ENCODE measurements at places on chromosomes 3 and 15.

GRCh38 chr3:18474202-18474601, 49.1 kb upstream of the SATB1 start:
- no peak for DNase-seq

DNA sequence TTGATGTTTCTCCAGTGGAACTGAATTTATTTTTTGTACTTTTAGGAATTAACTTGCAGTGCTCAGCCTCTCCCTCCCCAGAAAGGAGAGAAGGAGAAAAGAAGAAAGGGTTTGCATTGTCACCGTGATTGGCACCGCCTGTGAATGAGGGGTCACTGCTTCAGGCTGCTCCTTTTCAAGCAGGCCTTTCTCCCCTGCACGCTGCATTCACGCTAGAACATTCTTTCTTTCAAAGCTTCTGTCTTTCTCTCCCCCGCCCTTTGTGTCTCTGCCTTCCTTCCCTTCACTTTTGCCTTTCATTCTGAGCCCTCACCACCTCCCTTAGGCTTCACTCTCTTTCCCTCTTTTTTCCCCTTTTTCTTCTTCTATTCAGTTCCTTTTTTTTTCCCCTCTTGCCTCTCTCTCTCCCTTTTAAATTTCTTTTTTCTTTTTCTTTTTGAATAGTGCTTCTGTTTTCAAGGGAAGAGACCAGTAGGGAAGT, 42.4 kb downstream of the ZNF710 start:
- no peak for DNase-seq

DNA sequence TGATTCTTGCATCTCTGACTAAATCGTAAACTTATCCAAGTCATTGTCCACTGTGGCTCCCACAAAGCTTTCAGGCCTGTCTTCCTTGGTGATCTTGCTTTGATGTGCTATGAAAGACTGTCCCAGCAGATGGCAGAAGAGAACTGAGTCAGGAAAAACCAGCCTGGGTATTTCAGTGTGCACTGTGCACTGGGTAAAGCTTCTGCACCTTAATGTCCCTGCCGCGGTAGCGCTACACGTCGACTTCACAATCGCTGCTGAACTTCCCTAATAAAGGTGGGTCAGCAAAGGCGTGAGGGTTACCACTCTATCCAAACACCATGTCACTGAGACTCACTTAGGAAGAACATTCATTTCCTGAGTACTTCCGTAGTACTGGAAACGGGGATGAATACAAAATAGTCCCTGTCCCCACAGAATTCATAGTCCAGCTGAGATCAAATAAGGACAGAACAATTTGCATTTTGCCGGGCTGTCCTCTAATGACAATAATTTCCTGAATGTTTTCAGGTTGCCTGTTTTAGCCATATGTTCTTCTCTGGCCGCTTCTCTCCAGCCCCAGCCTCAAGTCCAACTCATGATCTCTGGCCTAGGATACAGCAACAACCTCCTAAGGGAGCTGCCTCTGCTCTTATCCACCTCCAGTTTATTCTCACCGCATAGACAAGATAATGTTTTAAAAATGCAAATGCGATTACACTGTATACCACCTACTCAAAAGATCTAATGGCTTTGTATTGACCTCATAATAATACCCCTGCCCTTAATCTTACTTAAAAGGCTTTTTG, 83.6 kb upstream of the AKAP13 start:
- peak; percentile 81 for DNase-seq

DNA sequence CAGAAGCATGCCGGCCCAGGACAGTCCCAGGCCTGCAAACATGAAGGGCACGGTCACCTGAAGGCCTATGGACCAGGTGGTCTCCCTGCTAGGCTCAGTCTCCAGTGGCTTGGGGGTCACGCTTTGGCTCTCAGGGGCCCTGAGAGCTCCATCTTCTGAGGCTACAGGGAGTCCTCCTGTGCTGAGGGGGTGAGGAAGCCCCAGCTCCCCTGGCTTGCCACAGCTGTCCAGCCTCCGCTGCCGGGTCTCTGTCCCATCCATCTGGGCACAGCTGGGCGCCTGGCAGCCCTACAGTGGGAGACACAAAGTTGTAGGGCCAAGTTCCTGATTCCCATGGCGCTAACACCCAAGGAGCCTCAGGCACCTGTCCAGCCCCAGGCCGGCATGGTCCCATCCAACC, 16.0 kb downstream of the SLC41A3 start:
- DNase-seq: no peak

DNA sequence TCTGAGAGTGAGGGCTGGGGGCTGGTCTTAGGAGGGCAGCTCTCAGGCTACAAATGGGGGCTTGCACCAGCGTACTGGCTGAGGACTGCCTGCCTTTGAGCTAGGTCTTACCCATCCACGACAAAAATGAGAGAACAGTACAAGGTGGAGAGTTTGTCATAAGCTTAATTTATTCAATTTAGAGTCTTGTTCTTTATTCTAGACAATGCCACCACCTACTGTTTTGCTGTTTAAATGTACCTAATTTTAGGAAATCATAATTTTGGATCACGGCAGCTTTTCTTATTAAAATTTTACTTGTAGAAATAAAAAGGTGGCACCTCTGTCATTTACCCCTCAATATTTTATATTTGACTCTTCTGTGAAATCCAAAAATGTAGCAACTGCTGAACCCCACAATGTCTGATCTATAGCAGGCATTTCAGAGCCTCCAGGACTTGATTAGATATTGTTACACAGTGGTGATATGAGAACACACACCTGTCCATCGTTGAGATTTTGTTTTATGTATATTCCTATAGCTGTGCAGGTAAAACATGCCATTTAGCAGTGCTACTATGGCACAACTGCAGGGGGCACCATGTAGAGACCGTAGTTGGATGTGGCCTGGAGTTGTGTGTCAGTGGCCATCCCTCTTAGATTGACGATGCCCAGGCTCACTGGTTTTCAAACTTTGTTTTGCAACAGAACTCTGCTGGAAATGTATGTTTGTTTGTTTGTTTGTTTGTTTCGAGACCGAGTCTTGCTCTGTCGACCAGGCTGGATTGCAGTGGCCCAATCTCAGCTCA, 88.6 kb downstream of the SLCO3A1 start:
- DNase-seq: no peak

DNA sequence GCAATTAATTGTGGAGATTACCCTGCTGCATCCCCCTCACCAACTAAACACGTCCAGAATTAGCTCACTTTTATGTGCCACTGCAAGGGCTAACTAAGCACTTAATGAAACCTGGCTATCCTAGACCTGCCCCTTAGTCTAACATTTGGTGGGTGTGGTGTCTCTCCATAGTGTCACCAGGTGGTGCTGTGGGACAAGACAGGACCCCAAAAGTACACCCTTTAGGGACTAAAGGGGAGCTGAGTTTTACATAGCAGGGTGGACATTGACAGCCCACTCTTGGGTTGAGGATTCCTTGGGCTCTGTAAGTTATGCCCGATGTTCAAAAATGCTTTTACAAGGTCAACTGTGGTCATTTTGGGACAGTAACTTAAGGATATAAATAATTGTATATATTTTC, 5.7 kb downstream of the DUT start:
- no peak for DNase-seq

GRCh38 chr15:42727750-42728381, 9.1 kb downstream of the CDAN1 start:
- no peak for DNase-seq

- DNase-seq: no peak
Measured at GRCh38 chr3:41419809-41420208, 220.5 kb downstream of the CTNNB1 start.

DNA sequence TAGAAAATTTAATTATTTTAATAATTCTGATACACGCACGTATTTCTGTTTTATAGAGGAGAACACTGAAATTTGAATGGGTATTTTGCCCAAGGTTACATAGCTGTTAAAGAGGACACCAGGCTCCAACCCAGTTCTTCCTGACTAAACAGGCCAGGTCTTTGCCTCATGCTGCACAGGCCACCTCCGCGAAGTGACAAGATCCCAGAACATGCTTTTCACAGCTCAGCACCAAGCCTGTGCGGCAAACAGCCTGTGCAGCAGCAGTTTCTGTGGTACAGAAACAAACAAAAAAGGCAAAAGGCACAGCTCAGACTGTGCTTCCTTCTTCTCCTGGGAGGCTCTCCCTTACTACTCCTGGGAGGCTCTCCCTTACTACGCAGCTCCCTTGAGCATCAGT, 6.5 kb downstream of the FOXL2 start:
- DNase-seq: no peak

GRCh38 chr3:128170866-128171516, 17.7 kb downstream of the EEFSEC start:
- no peak for DNase-seq
